Activated CD4-positive, alpha-beta T cell treated with anti-CD3 and anti-CD28 coated beads for 36 hours (primary cell): ENCODE measurements at places on chromosomes 6 and 20.

GRCh38 chr6:3748208-3749066, 3.1 kb downstream of the PXDC1 start:
- peak; percentile 82 for DNase-seq

DNA sequence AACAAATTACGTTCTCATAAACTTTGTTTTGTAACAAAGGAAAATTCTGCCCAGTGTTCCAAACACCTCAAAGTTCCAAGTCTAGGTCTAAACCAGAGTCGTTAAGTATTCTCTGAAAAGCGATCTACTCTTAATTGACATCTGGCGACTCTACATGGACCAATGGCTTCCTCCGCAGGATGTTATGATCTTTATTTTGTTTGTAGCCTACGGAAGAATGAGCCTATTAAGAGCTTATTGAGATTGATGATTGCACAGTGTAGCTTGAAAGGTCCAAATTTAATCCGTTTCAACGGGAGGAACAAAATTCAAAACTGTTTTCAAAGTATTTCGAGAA, 61.1 kb downstream of the FAM217A start:
- DNase-seq = no peak

DNA sequence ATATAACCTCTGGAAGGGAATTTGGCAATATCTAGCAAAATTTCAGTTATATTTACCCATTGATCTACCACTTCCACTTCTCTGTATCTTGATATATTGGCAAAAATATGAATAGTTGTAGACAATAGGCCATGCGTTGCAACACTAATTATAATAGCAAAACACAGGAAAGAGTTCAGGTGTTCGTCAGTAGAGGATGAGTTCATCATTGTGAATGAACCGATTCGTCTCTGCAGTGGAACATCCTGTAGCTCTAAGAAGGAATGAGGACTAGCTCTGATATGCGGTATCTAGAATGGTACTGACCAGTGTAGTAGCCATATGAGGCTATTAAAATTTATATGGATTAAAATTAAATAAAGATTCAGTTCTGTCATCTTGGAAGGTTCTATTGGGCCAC, 8.3 kb downstream of the FAM83D start:
- DNase-seq = no peak

DNA sequence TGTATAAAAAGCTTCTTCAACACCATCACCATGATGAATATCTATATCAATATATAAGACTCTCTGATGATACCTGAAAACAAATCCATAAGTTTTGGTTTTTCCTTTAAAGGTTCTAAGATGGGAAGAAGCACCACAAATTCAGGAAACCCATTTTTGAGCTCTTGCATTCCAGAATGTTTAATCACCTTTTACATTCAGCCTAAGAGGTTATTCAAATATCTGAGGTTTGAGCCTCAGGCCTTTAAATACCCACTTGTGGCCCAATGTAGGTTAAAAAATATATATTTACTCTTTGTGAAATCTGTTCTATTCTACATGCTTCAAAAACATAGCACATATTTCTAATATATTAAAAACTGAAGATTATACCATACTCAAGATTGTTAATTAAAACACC, 17.6 kb downstream of the HDAC2 start:
- no peak for DNase-seq

- no peak for DNase-seq
Observed at GRCh38 chr20:34300256-34300806, 2.8 kb downstream of the AHCY start.

- DNase-seq = peak; percentile 83
Observed at GRCh38 chr6:33391922-33392594, 435 bp downstream of the KIFC1 start.

DNA sequence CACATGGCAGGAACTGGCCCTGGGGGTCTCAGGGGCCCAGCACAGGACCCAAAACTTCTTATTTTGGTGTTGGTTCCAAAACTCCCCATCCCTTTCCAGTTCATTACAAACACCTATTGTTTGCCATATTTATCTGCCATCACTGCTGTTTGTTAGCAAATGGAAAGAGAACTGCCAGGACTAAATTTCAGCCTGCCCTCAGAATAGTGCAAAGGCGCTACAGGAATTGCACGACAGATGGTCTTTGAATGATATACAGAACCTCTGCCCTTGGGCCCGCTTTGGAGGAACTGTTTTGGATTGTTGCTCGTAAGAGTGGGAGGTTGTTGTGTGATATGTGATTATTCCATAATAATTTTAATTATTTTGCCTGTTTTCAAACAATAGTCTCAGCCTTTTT, 199.0 kb upstream of the FBXL4 start:
- no peak for DNase-seq

DNA sequence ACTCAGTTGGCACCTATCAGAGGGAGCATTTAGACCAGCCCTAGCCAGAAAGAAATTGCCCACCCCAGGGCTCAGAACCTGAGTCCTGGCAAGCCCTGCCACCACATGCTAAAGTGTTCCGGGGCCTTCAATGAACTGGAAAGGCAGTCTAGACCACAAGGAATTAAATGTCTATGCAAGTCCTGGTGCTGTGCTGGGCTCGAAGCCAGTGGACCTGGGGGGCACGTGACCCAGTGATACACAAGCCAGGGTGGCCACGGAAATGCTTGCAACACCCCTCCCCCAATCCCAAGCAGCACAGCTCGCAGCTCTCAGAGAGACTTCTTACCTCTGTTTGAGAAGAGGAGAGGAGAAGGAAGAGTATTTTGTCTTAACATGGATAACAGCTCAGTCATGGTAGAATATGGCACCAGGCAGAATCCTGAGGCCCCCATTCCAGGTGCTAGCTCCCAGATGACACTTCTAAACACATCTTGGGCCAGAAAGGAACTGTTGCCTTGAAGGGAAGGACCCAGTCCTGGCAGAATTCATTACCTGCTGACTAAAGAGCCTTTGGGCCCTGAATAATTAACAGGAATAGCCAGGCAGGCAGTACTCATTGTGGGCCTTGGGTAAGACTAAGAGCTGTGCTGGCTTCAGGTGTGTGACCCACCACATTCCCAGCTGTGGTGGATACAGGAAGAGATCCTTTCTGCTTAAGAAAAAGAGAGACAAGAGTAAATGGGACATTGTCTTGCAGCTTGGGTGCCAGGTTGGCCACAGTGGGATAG, 111.3 kb downstream of the BTBD9 start:
- DNase-seq = no peak

GRCh38 chr20:16612706-16613105, 39.5 kb upstream of the KIF16B start:
- no peak for DNase-seq

- DNase-seq = no peak
Observed at GRCh38 chr20:31859266-31859997, 10.9 kb downstream of the DUSP15 start.

- no peak for DNase-seq
Observed at GRCh38 chr20:6595704-6596103, 171.8 kb upstream of the BMP2 start.

- DNase-seq = peak; percentile 81
Observed at GRCh38 chr6:33205191-33206026, 954 bp downstream of the HSD17B8 start.

GRCh38 chr6:6521961-6522482, 66.5 kb upstream of the LY86 start:
- DNase-seq = no peak

DNA sequence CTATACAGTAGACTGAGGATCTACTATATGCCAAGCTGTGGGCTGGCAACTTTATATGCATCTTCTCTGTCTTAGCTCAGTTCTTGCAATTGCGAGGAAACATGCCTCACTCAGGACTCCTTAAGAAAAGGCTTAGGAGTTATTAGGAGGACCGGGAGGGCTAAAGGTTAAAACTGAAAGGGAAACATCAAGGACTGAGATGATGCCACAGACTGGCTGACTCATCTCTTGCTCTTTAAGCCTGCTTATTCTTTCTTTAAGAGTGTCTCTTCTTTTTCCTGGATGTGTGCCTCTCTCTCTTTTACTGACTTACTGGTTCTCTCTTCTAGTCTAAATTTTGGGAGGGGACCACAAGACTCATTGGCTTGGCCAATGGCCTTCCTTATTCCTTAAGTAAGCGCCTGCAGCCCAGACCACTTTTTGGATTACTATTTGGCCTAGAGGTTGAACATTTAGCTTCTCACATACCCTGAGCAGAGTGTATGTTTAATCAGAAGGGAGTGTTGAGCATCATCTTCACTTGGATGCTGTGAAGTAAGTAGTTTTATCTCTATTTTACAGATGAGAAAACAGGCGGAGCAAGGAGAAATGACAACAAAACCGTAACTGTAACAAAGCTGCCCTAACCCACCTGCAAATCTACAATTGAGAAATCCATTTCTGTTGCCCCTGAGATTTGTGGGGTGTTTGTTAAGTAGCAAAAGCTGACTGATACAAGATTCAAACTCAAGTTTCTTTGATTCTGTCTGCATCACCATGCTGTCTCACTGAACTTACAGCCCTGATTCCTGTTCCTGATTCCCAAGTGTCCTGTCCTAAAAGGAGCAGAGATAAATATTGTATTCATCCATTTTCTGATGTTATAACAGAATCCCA, 7.2 kb upstream of the SDC4 start:
- DNase-seq = peak; percentile 50

- no peak for DNase-seq
Observed at GRCh38 chr6:11810854-11811643, 32.4 kb upstream of the ADTRP start.

GRCh38 chr6:34529665-34530327, 26.3 kb downstream of the SPDEF start:
- no peak for DNase-seq

GRCh38 chr6:79684876-79685275, 53.7 kb downstream of the SH3BGRL2 start:
- DNase-seq = no peak
